ENCODE measurements at places on chromosomes 6 and 20.

DNA sequence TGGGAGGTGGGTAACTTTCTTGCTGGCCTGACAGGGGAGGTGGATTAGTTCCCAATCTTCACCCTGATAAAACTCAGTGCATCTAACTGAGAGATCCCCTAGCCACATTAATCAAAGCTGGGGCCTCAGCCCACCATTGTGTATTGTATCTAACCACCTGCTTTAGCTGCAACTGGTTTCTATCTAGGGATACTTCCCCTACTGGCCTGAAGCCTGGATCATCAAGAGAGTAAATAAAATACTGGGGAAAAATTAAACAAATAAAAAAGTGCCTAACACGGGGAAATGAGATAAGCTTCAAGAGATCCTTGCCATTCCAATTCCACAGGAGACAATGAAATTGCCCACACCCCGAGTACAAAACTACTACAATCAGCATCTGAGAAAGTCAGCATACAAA is 149.4 kb downstream of the INSM1 start:
- DNase-seq = no peak

GRCh38 chr20:38256021-38256420 is 4.5 kb downstream of the KIAA1755 start:
- no peak for DNase-seq

- no peak for DNase-seq
Observed at GRCh38 chr20:16224836-16225235, 348.4 kb downstream of the KIF16B start.

- peak; percentile 90 for DNase-seq
Observed at GRCh38 chr20:47574616-47575364, 73.1 kb downstream of the NCOA3 start.

- no peak for DNase-seq
Observed at GRCh38 chr6:153192943-153193885, 62.1 kb upstream of the RGS17 start.

GRCh38 chr6:71125216-71125615 is 163.4 kb upstream of the OGFRL1 start:
- no peak for DNase-seq

GRCh38 chr6:16841241-16841640 is 80.0 kb upstream of the ATXN1 start:
- no peak for DNase-seq

DNA sequence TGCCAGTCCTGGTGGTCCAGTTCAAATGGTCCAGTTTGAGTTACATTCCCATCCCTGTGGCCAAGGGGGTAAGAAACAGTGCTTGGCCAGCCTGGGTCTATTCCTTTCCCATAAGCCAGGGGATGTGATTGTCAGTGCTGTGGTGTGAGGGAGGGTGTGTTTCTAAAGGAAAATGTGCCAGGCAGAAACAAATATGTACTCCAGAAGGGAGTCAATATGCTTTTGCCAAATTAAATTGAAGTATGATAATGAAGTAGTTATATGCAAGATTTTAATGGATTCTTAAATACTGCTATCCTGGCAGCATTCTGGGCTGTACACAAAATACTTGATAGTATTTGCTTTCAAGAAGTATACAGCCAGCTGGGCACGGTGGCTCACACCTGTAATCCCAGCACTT is 16.6 kb upstream of the PAQR8 start:
- DNase-seq = no peak

- DNase-seq = peak; percentile 77
Observed at GRCh38 chr20:36202891-36203338, 33.4 kb upstream of the AAR2 start.

DNA sequence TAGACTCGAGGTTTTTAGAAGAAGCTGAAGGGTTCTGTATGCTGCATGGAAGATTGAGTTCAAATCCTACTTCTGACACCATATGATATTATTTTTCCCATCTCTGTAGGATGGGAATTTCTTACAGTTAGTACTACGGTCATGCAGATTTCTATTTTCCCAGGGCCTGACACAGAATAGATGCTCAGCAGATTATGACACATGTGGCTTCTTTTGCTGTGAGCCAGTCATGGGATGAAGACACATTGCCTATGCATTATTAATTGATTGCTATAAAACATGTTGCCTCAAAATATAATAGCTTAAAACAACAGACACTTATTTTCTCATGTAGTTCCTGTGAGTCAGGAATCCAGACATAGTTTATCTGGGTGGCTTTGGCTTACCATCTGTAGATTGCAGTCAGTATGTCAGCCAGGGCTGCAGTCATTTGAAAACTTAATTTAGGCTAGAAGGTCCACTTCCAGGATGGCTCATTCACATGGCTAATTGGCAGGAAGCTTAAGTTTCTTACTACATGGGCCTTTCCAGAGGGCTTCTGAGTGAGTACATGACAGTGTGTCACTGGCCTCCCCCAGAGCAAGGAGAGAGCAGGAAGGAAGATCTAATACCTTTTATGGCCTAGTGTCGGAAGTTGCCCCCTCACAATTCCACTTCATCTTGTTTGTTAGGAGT is 29.5 kb downstream of the TOP1 start:
- no peak for DNase-seq

GRCh38 chr6:14337152-14337551 is 219.6 kb downstream of the CD83 start:
- DNase-seq = no peak

- DNase-seq = no peak
Observed at GRCh38 chr6:41756354-41756753, 9.2 kb upstream of the PGC start.

DNA sequence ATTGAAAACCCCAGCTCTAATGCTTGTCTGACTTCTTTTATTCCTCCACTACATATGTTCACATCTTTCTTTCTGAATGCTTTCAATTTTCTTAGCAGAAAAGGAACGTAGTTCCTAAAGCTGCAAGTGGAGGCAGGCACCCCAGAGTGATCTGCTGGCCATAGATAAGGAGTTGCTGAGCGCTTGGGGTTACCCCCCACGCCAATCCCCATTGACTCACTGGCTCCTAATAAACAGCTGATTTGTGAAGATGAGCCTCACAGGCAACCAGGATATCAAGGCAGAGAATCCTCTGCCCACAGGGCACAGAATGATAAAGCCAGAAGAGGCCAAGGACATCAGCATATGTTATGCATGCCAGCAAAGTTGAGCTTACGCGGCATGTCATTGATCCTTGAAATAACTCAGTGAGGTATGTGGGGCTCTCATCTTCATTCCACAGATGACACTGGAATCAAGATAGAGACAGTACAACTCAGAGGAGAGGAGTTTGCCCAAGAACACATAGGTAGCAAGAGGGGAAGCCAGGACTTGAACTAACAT is 129.1 kb upstream of the PTPRT start:
- no peak for DNase-seq

DNA sequence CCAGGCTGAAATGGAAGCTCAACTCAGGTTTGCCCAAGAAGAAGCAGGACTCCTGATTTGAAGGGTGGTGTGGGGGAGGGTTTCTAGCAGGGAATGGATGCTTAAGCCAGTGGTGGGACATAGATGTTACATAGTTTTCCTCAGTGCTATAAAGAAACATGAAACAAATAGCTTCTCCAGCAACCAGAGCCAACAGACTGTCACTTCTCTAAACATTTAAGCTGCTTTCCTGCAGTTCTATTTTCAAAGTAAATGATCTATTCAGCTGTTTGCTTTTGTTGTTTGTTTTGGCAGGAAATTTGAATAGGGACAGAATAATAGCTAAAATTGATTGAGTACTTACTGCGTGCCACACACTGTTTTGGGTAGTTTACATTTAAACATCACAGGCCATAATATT is 169.0 kb downstream of the UST start:
- DNase-seq = no peak

GRCh38 chr6:36735110-36736071 is 37.8 kb downstream of the RAB44 start:
- no peak for DNase-seq

DNA sequence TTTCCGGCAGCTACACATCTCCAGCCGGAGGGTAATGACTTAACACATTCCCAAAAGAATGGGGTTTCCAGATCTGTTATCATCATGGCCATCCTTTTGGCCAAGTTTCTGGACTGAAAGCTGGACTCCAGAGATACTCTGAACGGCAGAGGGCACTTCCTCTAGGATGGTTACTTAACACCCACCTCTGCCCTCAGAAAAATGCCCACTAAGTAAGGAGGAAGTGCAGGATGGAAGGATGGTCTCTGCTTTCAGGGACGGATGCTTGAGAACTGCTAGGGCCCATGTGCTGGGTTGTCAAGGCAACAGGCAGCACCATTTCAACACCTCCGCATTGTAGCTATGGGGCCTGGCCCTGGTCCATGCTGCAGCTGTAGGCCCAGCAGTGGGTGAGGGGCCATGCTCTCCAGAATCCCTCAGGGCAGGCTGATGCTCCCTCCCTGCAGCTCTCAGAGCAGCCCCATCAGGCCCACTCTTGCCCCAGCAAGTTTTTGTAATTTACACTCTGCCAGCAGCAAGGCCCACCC is 16.5 kb upstream of the TGM3 start:
- no peak for DNase-seq

DNA sequence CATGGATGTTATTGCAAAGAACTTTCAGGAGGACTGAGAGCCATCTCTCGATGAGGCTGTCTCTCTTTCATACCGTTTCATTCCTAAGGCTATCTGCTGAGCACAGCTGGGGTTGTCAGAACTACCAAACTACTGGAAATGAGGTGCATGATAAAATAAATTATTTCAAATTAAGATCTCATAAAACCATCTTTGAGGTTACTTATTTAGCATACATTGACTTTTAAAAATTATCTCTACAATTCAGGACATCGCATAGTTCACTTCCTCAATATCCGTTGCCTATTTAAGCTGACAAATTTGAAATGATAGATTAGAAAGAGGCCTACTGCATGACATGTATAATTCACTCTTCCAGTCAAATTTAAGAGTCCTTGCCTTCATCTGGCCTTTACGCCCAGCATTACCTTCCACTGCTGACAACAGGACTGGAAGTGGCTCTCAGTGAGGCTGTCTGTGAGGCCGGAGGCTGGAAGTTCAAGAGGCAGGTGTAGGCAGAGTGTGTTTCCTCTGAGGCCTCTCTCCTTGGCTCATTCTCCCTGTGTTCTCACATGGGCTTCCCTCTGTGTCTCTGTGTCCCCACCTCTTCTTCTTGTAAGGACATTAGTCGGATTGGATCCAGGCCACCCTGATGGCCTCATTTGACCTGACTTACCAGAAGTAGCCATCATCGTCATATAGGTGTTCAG is 12.8 kb upstream of the DUSP22 start:
- no peak for DNase-seq

DNA sequence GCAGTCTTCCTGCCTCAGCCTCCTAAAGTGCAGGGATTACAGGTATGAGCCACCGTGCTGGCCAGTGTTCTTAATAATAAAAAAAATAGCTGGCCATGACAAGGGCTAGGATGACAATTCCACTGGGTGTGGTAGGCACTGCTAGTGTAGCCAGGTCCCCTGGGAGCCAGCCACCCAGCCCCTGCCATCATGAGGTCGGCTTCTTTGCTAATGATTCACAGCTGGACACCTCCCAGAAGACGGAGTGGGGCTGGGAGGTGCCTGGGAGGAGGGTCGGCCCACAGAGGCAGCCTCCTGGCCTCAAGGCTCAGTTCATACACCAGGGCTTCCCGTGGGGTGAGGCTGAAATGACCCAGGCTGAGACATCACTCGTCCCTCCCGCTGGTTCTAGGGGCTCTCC is 230.4 kb downstream of the TAF4 start:
- no peak for DNase-seq

GRCh38 chr20:44006578-44006977 is 91.9 kb downstream of the TOX2 start:
- DNase-seq = no peak

DNA sequence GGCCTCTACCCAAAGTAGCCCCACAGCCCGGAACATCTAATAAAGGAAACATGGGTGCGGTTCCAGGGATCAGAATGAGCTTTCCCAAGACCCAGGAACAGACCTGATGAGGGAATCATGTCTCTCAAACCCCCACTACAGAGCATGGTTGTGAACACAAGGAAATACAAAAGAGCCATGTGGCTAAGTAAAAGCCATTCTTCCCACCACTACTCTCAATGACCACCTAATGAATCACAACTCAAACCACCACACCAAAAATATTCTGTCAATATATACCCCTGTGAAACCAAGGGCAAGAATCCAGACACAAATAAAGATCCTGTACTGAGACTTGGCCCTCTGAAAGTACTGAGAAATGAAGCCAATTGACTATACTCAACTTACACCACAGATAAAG is 20.9 kb upstream of the COL21A1 start:
- DNase-seq = no peak

GRCh38 chr6:85673198-85674139 is 30.8 kb upstream of the SYNCRIP start:
- peak; percentile 44 for DNase-seq

GRCh38 chr6:139124887-139125672 is 9.8 kb upstream of the HECA start:
- DNase-seq = peak; percentile 88

- DNase-seq = peak; percentile 22
Observed at GRCh38 chr6:36649701-36650484, 28.6 kb upstream of the CDKN1A start.

DNA sequence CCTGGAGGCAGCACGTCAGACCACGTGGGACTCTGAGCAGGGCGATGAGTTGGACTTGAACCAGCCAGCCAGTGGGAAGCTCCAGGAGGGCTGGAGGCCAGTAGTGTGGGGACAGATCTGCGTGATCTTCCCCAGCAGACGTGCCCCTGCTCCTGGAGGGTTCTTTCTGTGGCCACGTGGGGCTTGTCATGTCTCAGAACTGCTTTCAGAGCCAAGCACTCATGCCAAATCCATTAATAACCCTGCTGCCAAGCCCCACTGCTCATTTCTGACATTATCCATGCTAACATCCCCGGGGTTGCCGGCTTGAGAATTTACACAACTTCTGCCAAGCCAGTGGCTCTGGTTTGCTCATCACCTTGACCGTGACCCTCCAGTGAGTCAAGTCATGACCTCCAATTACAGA is 38.3 kb downstream of the SIRPA start:
- DNase-seq = no peak

DNA sequence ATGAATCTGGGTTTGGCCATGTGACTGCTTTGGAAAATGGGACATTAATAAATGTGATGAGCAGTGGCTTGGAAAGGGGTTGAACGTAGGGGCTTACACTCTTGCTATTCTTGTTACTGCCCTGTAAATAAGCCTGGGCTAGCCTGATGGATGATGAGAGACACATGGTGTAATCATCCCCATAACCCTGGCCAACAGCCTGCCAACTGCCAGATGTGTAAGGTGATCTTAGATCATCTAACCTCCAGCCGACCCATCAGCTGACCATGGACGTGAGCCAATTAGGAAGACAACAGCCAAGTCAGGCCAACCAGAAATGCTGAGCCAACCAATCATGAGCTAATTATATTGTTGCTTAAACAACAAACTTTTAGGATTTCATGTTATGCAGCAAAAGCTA is 25.2 kb downstream of the FBXO30 start:
- no peak for DNase-seq

All from NAMALWA (cell line).